AG10803 (cell line): ENCODE measurements at places on chromosomes 13 and 19.
A peak's percentile ranks its signal among the peaks of the same experiment; 100 is the strongest.

GRCh38 chr13:59492030-59492636 lies 671.6 kb downstream of the DIAPH3 start:
- DNase-seq = peak; percentile 9

- DNase-seq = no peak
These were observed 2.5 kb downstream of the LIG4 start for GRCh38 chr13:108212886-108213285.

DNA sequence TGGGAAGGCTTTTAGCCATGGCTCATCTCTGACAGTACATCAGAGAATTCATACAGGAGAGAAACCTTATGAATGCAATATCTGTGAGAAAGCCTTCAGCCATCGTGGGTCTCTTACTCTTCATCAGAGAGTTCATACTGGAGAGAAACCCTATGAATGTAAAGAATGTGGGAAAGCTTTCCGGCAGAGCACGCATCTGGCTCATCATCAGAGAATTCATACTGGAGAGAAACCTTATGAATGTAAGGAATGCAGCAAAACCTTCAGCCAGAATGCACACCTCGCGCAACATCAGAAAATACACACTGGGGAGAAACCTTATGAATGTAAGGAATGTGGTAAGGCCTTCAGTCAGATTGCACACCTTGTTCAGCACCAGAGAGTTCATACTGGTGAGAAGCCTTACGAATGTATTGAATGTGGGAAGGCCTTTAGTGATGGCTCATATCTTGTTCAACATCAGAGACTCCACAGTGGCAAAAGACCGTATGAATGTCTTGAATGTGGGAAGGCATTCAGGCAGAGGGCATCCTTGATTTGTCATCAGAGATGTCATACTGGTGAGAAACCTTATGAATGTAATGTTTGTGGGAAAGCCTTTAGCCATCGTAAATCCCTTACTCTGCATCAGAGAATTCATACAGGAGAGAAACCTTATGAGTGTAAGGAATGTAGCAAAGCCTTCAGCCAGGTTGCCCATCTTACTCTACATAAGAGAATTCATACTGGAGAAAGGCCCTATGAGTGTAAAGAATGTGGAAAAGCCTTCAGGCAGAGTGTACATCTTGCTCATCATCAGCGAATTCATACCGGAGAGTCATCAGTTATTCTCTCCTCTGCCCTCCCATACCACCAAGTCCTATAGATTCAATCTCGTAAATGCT lies 10.7 kb downstream of the ZNF470 start:
- no peak for DNase-seq

DNA sequence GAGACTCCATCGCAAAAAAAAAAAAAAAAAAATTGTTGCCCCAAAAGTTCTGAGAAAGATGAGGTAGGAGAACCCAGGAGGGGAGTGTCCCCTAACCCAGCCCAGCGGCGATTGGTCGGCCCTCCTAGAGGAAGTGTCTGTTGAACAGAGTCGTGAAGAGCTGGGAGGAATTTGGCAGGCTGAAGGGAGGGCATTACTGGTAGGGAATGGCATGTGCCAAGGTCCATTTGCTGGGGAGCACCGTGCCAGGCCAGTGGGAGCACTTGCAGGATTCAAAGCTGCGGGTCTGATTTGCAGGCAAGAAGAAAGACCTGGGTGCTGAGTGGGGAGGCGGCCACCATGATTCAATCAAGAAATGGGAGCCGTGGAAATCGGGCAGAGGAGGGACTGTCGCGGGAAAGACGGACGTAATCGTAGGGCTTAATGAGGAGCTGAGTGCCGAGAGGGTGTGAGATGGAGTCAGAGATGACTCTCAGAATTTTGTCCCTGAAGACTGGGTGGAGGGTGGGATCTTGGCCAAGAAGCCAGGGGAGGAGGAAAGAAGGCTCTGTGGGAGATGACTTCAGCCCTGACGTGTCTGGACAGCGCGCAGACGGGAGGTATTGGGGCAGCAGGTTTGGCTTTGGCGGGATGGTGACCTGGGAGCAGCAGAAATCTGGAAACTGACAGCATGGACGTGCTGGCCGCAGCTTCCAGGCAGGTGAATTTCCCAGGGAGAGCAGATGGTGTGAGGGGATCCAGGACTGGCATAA lies 15.4 kb downstream of the CERS4 start:
- no peak for DNase-seq

DNA sequence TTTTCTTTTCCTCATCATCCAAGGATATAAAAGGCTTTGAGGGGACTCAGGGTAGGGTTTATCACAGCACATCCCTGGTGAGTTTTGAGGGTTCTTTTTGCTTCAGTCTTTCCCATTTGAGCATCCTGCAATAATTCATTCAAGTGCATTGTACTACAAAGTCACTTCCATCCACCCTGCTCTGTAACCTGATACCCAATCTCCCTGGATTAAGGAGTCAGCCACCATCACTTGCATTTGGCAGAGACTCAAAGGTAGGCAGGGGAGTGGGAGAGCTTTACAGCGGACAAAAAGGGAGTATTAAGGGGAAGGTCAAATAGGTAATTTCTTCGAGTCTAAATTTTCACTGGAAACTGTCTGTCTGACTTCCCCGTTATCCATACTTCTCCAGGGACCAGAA lies 216.1 kb upstream of the TMTC4 start:
- no peak for DNase-seq

DNA sequence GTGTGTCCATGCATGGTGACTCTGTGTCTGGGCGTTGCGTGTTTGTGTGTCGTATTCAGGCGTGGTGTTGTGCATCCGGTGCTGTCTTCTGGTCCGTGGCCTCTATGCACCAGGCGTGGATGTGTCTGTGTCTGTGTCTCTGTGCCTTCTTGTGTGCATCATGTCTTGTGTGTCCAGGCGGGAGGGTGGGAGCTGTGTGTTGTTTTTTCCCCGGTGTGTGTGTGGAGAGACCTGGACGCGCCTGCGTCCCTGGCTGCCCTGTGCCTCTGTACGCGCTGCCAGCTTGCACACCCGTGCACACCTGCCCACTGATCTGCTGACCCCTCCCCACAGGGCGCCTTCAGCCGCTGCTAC lies 1.1 kb downstream of the PLK5 start:
- no peak for DNase-seq

DNA sequence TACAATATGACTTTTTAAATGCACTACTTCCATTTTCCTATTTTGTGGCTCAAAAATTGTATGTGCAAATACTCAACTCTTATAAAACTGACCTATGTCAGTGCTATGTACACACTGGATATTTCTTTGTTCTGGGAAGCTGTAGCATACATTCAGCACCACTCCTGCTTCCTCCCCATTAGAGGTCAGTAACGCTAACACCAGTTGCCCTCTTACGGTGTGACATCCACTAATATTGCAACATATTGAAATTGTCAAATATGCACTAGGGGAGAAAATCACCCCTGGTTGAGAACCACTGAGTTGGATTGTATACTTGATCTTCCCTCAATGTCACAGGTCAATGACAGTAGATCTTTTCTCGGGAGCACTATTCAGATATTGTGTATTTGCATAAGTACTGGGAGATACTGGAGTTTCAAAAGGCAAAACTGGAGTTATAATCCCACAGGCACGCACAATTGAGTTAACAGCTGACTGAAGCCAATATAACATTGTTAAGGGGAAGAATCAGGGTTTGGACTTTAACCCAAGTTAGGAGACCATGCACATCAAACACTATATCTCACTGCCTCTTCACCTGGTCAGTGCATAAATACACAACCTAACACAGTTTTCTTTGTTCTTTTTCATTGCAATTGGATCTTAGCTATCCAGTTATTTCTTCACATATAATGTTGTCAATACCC lies 1276.5 kb upstream of the MIR17HG start:
- DNase-seq = no peak

DNA sequence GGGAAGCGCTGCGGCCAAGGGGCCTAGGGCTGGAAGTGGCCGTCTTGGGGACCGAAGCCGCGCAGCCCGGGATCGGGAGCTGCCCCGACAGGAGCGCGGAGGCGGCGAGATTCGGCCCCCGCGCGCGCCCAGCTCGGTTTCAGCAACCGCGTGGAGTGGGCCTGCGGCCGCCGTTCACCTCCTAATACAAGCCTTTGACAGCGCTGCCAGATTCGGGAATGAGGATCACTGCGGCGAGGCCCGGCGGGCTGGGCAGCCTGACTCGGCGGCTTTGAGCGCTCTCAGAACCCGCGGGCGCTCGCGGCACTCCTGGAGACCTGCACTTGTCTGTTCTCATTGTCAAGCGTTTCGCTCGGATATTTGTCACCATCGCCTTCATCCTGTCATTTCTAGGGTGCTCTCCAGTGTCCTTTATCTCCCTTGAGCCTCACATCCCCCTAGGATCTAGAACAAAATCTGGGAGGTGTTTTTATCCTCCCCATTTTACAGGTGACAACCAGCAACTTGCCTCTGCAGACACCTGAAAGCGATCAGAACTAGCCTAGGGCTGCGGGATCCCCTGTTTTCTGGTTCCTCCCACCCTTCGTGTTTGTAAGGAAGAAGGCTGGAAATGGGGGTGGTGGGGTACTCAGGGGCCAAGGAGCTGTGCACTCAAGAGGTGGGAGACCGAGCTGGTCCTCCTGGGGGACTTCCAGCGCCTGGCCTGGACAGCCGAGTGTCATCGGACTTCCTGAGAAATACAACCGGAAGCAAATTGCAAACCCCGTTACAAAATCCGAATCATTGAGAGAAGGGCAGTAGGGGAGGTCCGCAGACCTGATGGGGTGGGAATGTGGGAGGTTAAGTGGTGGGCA lies 1.5 kb upstream of the CDX2 start:
- no peak for DNase-seq

GRCh38 chr19:6613711-6614110 lies 22.8 kb upstream of the CD70 start:
- peak; percentile 48 for DNase-seq

GRCh38 chr13:23450340-23451046 lies 17.0 kb upstream of the SACS start:
- DNase-seq = no peak

DNA sequence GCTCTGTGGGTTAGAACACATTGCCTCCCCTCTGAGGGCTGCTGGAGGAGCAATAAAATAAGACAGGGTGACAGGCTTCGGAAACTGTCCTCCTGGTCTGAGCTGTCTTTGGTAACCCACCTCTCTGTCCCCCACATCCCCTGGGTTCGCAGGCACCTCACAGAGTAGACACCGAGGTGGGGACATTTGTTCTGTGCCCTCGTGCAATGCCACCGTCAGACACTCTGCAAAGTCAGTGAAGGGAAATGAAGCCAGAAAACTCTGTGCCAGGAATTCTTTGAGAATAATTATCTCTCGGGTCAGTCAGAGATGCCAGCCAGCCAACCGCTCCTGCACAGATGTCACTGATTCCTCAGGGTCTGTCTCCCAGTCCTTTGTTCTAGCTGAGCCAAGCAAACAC lies 493.6 kb downstream of the FOXO1 start:
- no peak for DNase-seq

DNA sequence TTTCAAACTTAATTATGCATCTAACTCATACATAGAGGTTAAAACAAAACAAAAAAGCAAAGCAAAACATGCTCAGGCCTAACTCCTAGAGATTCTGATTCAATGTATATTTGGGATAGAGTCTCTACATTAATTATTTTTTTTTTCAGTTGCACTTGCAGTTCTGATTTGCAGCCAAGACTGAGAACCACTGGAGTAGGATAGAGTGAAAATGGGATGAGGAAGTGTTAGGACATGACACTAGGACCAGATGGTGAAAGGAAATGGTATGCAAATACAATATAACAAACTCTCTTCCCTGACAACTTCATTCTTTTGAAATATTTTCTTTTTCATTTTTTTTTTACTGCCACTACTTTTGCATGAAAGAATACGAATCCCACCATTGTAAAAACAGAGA lies 1.8 kb downstream of the CCDC122 start:
- peak; percentile 54 for DNase-seq
